Kidney capillary endothelial cell (primary cell): ENCODE measurements at places on chromosomes 3 and 15.

DNA sequence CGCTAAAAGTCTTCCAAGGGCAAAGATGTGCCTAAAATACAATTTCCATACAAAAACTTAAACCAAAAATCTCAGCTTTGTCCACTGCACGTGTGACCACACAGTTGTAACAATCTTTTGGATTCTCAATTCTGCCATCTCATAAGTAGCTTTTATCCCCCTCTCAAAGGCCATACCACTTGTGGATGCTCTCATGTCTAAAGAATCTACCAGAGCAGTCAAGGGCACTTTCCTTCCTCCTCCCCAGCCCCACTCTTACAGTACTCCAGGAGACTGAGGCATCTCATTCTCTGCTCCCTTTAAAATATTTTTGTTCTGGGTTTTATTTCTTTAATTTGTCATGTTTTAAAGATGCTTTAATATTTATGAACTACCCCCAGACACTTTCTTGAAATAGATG is 102.3 kb upstream of the PFN2 start:
- no peak for DNase-seq

GRCh38 chr3:103025880-103026279 is 591.1 kb downstream of the ZPLD1 start:
- DNase-seq: no peak

- DNase-seq: no peak
Measured at GRCh38 chr3:44954304-44954703, 21.7 kb downstream of the ZDHHC3 start.

DNA sequence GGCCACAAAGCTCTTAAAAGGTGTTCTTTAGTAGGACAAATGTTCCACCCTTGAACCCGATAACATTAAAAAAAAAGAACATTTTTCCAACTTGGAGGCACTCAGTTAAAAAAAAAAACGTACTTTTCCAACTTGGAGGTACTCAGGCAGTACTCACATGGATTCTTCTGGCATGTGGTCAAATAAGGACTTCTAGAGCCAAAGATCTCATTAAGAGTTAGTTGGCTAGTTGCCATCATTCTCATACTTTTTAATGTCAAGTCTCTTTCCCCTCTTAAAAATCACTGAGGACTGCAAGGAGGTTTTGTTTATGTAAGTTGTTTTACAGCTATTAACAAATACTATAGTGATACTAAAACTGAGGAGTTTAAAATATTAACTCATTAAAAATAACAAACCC is 101.0 kb downstream of the CADPS start:
- no peak for DNase-seq

- no peak for DNase-seq
Measured at GRCh38 chr3:69313251-69313650, 72.6 kb downstream of the FRMD4B start.

- no peak for DNase-seq
Measured at GRCh38 chr15:23422099-23422945, 24.7 kb downstream of the GOLGA6L2 start.

GRCh38 chr15:74035121-74036017 is 40.9 kb downstream of the PML start:
- no peak for DNase-seq

DNA sequence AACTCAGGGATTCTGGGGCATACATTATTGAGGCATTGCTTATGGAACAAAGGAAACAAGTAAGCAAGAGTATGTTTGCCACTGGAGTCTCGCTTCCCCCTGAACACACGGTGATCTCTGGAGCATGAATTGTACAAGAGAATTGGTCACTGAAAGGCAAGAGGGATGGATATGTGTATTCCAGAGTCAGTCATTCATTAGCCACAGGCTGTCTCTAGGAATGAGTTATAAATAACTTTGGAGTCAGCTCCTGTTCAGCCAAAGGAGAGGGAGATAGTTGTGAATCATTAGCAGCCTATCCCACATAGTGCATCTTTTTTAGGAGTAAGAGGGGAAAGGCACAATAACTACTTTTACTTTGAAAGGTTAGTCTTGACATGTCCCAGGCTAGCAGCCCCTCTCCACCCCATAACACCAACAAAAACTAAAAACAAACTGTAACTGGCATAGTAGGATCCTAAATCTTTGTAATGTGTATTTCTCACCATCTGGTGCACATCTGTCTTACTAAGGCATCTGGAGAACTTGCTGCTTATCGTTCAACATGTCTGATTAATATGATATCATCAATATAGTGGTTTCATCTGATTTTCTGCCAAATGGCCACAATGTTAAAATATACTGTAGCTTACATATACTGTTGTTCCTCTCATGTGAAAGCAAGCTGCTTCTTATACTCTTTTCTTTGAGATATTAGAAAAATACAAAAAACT is 462.2 kb downstream of the GRM7 start:
- DNase-seq: no peak

DNA sequence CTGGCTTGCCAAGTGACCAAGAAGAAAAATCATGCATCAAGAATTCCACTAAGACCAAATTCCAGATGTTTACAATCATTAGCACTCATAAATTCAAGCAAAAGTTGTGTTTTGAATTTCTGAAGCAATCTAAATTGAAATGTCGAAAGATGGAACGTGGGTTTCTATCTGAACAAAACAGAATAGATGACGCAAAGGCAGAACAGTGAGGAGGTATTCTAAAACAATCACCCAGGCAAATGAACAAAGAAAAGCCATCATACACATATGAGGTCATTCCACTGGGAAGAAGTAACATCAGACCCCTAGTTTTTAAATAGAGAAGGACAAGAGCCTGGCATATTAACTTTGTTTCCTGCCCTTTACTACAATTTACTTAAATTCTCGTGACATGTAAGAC is 58.0 kb downstream of the MCF2L2 start:
- no peak for DNase-seq

DNA sequence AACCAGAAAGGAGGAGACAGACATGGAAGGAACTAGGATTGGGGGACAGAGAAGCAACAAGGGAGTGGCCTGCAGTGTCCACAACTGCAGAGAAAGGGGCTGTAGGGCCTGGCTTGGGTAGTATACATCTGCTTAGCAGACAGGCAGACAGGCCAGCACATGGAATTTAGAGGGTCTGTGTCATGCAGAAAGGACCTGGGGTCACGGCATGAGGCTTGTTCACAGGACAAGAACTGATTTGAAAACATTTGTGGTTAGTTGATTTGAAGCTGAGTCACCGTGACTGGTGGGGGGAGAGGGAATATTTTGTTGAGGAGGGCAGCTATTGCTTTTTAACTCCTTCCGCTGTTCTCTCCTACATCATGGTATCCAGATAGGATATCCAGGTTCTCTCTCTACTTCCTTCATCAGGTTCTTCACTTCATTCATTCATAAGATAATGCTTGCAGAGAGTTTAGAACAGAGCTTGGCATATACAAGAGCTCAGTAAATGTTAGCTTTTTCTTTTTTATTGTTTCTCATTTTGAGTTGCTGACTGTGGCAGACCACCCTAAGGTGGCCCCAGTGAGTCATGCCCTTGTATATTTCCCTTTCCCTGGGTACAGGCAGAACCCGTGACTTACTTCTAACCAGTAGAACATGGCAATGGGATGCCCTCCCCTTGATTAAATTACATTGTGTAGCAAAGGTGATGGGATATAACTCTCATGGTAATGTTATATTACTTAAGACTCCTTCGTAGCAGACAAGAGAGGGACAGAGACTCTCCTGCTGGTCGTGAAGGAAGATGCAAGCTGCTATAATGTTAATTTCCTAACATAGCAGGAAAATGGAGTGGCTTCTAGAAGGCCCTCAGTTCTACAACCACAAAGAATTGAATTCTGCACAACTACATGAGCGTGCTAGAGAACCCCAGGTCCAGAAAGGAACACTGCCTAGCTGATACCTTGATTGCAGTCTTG is 95.0 kb upstream of the NMNAT3 start:
- DNase-seq: no peak

DNA sequence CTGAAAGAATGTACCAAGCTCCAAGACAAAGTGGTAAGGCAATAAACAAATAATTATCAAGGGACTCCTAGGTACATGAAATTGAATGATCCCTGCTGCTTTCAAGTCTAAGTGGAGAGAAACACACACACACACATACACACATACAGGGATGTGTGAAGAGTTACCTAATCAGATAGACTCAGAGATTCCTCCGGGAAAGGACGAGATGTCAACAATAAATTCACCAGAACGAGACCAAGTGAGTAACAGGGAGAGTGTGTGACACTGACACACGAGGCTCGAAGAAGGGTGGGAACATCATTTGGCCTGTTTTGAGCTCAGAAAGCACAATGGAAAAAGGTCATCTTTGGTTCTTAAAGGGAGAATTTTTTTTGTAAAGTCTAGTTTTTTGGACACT is 13.4 kb downstream of the LRIG1 start:
- DNase-seq: no peak

- no peak for DNase-seq
Measured at GRCh38 chr15:41891946-41892345, 1.9 kb downstream of the SPTBN5 start.

DNA sequence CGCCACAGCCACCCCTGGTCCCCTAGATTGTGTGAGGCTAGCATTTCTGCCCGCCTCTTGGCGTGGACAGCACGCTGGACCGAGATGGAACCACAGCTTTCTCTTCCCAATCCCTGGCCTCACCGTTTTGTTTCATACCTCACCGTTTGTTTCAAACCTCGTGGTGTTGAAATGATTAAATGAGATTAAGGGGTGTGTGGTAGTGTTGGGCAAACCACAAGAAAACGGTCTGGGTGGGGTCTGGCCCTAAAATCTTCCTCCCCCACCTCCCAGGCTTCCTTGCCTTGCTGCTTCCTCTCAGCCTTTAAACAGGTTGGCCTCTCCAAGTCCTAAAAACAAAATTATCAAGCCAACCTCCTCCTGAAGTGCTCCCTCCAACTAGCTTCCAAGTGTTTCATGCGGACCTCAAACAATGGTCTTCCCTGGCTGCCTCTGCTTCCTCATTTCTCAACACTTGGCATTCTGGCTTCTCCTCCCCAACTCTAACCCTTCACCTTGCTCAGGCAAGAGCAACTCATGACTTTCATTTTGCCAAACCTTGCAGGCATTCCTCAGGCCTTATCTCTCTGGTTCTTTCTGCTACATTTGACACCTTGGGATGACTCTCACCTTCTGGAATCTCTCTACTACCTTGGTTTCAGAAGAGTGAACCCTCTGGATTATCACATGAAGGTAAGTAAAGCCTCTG is 1.4 kb upstream of the ATP13A3 start:
- no peak for DNase-seq

DNA sequence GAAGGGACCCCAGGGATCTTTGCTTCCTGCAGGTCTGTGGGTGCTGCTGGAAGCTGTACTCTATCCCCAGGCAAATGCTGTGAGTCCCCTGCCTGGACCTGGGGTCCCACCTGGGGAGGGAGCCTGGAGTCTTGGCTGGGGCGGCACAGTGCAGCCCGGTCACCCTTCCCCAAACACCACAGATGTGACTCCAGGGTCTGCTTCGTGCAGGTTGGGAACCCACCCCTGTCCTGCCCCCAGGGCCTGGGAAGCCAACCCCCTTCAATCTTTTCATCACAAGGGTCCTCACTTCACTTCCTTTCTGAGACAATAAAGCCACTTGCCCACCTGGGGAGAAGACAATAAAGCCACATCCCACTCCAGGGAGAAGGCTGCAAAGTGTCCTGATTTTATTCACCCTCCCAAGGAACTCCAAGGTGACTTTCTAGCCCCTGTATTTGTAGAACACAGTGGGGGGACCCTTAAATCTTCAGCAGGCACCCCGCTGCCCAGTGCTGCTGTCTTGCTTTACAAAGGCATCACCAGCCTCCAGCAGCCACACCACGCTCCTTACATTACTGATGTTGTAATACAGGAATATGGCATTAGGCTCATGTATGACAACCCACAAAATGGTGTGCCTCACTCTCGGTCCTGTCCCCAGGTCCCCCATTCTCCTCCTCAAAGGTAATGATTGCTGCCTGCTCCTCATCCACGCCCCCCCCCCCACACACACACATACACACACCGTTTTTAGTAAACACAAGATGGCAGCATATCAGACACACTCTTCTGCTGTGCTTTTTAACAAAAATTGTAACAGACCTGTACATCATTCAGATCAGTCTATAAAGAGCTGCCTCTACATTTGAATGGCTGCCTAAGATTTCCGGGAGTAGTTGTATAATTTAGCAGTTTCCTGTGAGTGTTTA is 9.9 kb downstream of the C3orf22 start:
- DNase-seq: no peak

- no peak for DNase-seq
Measured at GRCh38 chr3:45125550-45126026, 20.6 kb downstream of the CDCP1 start.

- DNase-seq: no peak
Measured at GRCh38 chr15:51348688-51349087, 7.2 kb downstream of the GLDN start.

DNA sequence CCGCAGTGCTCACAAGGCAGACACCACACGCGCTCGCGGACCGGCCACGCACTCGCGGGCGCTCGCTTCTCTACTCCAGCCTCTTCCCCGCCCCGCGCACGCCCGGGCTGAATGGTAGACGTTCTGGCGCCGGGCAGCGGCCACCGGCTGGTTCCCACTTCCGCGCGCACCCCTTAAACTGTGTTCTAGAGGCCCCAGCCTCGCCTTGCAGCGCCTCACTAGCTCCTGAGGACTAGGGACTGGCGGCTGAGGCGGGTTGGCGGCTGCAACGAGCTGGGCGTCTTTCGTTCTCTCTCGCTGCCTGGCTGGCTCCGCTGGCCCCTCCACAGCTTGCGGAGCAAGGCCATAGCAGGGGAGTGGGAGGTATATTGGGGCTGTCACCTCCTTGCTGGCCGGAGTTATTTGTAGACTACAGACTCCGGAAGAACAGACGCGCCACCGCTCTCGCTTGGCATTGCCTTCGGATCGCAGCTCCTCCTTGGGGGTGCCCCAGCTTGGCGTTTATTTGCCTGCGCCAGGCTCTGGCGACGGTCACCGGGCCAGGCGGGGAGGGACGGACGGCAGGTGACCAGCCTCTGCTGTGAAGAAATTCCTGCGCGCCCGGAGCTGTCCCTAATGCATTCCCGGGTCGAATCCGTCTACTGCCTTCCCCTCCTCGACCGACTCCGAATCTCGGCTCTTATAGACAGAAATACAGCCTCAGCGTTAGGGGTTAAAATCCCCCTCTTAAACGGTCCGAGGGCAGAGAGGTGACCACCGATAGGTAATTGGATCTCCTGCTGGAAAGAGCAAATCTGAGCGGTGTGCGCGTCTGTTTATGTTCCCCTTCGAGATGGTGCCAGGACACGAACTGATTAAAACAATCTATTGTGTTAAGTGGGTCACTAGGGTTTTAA is 1.3 kb downstream of the GREM1 start:
- DNase-seq: no peak
